ENCODE measurements at places on chromosomes 11 and 22. TPM values are rescaled to one million over a fixed set of nuclear protein-coding genes. Genes with fewer than 3 reads are reported as not detected.
A peak's percentile ranks its signal among the peaks of the same experiment; 100 is the strongest.

DNA sequence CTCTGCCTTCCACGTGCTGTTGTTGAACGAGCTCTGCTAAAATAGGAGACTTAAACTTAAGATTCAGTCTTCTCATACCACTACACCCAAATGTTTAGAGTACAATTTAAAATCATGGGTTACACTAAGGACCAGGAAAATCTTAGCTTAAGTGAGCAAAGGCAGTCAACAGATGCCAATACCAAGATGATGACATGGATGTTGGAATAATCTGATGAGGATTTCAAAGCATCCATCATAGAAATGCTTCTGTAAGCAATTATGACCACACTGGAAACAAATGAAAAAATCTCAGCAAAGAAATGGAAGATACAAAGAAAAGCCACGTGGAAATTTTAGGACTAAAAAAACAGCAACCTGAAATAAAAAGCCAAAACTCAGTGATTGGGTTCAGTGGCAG is 109.8 kb downstream of the ATXN10 start:
- DNase-seq: no peak

GRCh38 chr11:102927624-102927990 is 27.9 kb downstream of the MMP13 start:
- DNase-seq: no peak

- DNase-seq: peak; percentile 91
Measured at GRCh38 chr22:17570851-17571631, 7.7 kb downstream of the SLC25A18 start.

DNA sequence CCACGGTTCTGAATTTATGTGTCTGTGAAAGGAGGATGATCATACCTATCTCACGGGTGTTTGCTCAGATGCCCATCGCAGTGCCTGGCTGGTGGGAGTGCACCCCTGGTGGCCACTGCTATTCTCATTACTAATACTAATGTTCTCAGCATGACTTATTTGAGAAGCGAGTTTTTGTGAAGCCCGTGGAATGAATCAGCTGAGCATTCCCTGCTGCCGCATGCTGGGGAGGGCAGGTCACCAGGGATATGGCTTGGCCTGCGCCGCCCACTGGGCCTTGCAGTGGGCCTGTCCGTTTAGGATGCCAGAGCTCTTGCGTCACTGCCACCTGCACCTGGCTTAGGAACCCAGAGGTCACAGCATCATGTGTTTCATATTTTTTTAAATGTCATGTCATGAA is 16.9 kb downstream of the CTTN start:
- DNase-seq: no peak

- no peak for DNase-seq
Measured at GRCh38 chr22:17998913-17999312, 25.4 kb downstream of the MICAL3 start.

DNA sequence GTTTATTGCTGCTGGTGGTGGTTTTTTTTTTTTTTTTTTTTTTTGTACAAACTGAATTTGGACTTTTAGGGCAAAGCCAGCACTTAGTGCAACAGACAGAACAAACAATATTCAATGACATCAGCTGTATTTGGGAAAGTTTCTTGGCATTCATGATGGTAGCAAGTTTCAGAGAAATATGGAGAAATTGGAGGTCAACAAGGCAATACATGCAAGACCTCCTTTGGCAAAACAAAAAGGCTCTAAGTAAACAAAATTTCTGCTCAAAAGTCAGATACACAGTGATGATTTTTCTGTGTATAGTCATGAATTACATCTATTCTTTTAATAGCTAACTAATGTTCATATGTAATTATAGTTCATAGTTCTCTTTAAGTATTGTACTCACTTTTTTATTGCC is 612.5 kb upstream of the LUZP2 start:
- no peak for DNase-seq

Gene MUC2
- not detected for total RNA-seq

Gene AGBL2
- 0.14 TPM for total RNA-seq

GRCh38 chr22:46826438-46827135 is 64.1 kb downstream of the TBC1D22A start:
- no peak for DNase-seq

Gene SEPTIN3
- 0.08 TPM for total RNA-seq

GRCh38 chr22:17563936-17564391 is 666 bp downstream of the SLC25A18 start:
- DNase-seq: no peak

- DNase-seq: no peak
Measured at GRCh38 chr11:18563090-18563730, 25.3 kb downstream of the UEVLD start.

Gene LDHAL6A
- total RNA-seq: not detected

- no peak for DNase-seq
Measured at GRCh38 chr11:130458410-130458729, 9.9 kb downstream of the ADAMTS15 start.

DNA sequence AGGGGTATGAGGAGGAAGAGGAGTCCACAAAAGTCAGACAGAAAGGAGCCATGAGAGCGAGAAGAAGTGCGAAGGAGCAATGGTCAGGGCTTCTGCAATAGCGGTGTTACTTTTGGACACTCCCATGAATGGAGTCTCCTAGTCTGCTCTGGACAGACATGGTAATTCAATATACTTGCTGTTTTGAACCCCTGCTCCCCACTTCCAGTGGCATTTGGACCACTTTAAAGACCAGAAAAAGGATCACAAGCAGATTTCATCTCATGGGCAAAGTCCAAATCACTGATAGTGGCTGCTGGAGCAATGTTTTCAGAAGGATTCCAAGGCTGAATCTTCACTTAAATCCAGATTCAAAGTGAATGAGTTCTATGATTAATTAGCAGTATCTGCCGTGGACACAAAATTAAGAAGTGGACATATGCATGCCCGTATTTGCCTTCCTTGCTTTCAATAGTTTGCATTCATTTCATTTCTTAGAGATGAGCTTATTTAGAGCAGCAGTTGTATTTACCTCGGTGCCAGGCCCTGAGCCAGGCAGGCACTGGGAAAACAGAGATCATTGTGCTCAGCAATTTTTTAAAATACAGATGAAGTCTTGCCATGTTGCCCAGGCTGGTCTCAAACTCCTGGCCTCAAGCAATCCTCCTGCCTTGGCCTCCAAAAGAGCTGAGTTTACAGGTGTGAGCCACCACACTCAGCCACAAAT is 72.0 kb downstream of the SLC1A2 start:
- no peak for DNase-seq

Gene DDTL
- total RNA-seq: 1.5 TPM

DNA sequence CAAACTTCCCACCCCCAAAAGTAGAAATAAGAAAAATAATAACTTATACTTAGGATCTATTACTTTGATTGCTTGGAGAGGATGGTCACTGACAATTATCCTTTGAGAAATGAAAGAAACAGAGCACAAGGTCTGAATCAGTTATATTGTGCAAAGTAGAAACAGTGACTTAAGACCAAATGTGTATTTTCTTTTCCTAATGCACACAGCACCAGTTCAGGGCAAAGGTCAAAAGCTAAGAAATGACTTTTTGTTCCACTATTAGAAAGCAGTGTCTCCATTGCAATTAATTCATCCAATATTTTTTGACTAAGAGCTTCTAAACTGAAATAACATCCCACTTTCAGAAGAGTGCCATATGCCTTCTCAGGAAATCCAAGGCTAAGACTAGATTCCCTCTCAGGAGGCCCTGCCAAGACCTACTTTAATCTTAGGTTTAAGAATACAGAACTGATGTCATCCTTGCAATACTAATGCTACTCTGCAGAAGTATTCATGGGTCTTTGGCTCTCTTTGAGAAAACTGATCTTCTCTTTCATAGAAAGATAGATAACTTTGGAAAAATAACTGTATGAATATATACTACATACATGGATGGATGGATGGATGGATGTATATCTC is 147.0 kb downstream of the APOL5 start:
- DNase-seq: no peak

Gene WT1
- total RNA-seq: 3.1 TPM

DNA sequence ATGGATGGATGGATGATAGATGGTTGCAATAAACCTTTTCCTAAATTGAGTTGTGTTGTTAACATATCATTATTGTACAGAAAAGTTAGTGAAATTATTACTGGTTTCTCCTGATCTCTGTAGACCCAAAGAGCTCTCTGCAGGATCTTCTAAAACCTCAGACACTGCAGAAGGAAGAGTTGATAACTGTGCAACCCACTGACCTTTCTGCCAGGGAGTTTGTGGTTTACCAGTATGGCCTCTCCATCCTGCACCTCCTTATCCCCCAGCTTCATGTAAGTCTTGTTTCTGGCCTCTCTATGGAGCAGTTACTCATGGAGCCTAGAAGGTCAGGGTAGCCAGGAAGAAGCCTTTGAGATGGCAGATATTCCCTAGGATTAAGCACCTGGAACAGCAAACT is 45.6 kb downstream of the BTG4 start:
- no peak for DNase-seq

DNA sequence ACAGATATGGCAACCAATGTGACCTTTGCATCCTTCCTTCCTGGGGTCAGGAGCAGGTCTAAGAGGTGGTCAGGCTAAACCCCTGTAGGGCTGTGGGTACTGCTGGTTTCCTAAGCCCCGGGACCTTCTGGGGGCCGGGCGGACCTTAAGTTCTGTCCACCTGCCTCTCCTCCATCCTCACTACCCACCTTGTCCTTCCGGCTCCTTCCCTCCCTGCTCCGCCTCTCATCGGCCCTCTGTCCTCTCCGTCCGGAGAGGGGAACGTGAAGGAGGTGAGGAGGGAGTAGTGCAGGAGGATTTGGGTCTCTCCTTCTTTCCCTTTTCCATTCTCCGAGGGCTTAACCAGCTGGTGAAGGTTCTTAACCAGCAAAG is 28.3 kb upstream of the PARVB start:
- DNase-seq: no peak

- no peak for DNase-seq
Measured at GRCh38 chr11:61071208-61071681, 31.0 kb upstream of the CD5 start.

GRCh38 chr22:25745341-25746011 is 3.5 kb downstream of the MYO18B start:
- no peak for DNase-seq

Gene LSP1
- total RNA-seq: 22.5 TPM

- DNase-seq: no peak
Measured at GRCh38 chr11:123233975-123234334, 38.9 kb upstream of the CLMP start.

- DNase-seq: peak; percentile 92
Measured at GRCh38 chr11:73384872-73385689, 8.9 kb downstream of the RELT start.

DNA sequence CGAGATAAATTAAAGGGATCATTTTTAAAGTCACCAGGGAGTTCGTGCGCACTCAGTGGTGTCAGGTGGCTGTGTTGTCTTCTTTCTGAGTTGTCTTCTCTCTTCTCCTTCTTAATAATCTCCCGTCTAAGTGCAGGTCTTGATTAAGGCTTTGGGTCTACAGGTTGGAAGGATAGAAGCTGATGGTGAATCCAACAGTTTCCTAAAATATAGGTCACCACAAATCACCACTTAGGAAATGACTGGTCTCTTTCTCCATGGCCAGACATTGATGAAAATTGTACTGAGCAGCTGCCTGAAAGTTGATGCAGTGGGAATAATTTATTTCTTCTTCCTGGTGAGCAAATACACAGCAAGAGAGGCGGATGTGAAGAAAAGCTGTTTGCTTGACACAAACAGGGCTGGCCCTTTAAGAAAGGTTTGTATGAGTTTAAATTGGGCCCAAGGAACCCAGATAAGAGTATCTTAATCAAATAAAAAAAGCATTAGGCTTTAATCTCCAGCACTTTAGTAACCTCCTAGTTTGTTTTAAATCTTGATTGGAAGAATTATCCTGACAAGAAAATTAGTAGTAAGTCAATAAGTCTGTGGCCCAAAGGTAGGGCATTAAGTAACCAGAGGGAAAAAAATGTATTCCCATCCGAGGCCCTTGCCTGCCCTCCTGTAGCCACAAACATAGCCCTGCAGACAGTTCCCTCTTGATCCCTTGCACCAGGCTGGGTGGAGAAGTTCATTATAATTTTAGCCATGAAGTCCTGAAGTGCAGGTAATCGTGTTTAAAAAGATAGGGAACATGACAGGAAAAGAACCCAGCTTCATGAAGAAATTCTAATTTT is 245.8 kb downstream of the KIRREL3 start:
- no peak for DNase-seq

DNA sequence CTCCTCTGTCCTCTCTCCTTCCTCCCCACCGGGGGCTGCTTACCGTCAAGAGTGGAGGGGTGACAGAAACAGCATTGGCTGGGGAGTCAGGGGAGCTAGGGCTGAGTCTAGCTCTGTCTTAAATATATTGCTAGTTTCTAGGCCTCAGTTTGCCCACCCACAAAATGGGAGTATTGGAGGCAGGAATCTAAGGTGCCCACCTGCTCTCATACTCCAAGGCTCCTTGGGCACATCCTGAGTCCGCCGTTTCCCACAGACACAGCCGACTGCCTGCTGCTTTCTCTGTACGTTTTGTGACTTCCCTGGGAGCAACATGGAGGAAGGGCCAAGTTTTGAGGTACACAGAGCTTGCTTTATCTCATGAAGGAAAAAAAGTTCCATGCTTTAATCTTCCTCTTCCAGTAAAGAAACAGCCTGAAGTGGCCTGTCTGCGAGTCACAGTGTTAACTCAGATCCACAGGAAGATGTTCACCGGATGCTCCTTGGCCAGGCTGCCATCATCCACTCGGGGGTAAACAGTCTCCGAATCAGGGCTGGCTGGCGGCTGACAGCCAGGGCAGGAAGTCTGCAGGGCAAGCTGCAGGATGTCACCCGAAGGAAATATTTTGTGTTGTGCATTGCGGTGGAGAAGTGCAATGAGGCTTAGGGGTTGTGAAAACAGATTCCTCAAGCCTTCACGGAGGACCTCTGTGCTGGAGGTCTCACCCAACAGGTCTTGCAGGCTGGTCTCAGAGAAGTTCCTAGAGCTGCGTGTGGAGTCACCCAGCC is 11.0 kb upstream of the CERK start:
- DNase-seq: peak; percentile 55

DNA sequence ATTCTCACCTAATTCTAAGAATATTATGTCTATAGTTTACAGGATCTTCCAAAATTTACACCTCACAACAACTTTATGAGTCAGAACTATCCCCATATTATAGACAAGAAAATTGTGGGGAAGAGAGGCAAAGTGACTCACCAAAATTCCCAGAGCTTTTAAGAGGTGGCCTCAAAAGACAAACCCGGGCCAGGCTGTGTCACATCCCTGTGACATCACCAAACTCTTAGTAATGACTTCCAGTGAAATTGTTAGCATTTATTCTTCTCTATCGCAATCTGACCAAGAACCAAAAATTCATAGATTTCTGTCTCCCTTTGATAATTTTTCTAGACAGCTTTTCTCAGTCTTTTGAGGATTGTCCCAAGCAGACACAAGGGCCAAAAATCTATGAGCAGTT is 134.3 kb downstream of the SNX19 start:
- DNase-seq: no peak

Gene ZNF70
- total RNA-seq: 3.2 TPM

GRCh38 chr11:119626871-119627270 is 102.1 kb downstream of the NECTIN1 start:
- DNase-seq: no peak

All from Right ventricle myocardium inferior (tissue), 1 donor.